ENCODE measurements at places on chromosomes 3 and 15.
A peak's percentile ranks its signal among the peaks of the same experiment; 100 is the strongest.

GRCh38 chr15:90957791-90958190, 3.1 kb downstream of the RCCD1 start:
- DNase-seq, result no peak

DNA sequence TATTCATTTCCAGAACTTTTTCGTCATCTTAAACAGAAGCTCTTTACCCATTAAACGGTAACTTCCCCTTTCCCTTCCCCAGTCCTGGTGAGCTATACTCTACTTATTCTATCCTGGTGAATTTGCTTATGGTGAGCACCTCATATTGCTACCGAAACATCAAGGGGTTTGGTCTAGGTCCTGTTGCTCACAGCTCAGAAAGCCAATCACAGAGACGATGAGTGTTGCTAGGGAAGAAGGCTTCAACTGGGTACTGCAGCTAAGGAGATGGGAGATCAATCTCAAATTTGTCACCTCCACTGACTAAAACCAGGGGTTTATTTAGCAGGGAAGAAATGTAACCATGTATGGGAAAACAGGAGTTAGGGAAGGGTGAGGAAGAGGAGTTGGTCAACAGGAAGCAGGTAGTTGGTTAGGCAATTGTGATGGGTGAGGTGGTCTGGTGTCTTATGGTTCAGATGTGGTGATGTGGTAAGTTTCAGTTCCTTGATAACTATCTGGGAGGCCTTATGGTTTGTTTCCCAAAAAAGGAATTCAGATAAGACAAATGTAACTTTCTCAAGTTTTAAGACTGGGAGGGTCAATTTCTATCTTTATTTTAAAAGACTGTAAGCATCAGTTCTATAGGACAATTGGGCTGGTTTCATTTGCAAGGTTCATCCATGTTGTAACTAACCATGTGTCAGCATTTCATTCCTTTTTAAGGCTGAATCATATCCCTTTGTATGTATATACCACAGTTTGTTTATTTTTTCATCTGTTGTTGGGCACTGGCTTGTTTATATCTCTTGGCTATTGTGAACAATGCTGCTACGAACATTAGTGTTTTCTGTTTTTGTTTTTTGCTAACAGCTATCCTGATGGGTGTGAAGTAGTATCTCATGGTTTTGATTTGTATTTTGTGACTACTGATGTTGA, 24.3 kb downstream of the ARHGAP11B start:
- DNase-seq, result no peak

- DNase-seq, result no peak
These were observed 35.2 kb downstream of the SEC22A start for GRCh38 chr3:123236902-123237301.

DNA sequence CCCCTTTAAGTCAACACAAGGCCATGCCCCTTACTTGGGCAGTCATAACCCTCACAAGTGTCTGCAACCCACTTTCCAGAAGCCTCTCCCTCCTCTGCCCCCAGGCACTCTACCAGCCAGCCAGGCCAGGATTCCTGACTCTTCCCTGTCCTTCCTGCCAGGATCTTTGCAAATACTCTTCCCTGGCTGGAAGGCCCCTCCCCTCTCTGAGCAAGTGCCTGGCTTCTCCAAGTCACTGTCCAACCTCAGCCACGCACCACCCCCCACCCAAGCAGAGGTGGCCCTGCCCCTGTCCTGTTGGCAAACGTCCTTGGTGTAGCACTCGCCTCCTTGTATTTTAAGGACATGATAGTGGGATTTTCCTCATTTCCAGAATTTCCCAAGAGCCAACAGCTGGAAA, 54.7 kb upstream of the USP3 start:
- DNase-seq, result no peak

GRCh38 chr3:124383051-124383450, 347.2 kb upstream of the UMPS start:
- no peak for DNase-seq

- no peak for DNase-seq
These were observed 13.1 kb upstream of the VIPR1 start for GRCh38 chr3:42489116-42489936.

GRCh38 chr15:22224241-22224671, 143.9 kb downstream of the OR4M2 start:
- no peak for DNase-seq

GRCh38 chr3:64651303-64651702, 36.5 kb downstream of the ADAMTS9 start:
- no peak for DNase-seq

DNA sequence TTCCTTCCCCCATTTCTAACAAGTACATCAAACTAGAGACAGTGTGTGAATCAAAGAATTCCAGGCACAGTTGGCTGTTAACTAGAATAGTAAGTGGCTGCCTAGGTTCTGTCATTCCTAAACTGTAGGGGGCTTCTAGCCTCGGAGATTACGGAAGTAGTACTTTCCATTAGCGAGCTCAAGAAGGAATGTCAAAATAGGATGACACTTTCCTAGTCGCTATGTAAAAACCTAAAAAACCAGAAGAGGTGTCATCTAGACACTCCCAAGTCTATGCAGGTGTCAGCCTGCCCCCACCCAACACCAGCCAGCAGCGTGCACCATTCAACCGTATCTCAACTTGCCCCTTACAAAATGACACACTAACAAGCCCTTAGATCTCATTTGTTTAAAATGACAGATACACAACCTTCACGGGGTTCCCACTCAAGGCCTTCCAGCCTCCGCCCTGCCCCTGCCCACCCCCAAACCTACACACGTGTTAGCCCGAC, 874 bp downstream of the INO80 start:
- DNase-seq, result no peak

GRCh38 chr3:79032686-79033318, 735.0 kb downstream of the ROBO1 start:
- DNase-seq, result no peak

GRCh38 chr15:43513550-43513949, 3.9 kb upstream of the MAP1A start:
- no peak for DNase-seq

DNA sequence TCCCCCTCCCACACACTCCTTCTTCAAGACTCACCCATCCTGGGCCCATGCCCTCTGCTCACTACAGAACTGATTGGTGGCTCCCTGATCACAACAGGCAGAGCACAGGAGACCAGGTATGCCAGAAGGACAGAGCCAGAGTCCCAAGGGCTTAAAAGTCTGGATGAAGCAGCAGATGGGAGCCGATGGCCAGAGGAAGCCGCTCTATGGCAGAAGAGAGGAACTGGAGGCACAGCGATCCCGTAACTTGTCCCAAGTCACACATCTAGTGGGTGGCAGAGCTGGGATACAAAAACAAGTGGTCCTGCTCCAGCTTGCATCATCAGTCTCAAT, 20.7 kb downstream of the ITGA11 start:
- DNase-seq, result no peak

DNA sequence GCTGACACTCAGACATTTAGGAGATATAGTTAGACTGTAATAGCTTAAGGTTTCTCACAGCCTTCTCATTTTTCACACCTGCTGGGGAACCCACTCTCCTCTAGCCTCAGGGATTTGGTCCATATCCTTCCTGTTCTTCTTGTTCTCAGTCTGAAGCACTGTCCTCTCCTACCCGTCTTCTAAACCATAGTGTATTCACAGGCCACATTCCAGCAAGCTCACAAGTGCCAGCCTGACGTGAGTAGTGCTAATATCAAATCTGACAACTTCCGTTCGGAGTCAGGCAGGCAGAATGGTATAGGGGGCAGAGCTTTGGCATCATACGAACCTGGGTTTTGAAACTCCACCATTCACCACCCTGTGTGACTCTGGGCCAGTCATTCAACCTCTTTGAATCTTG, 6.9 kb upstream of the CA12 start:
- DNase-seq, result no peak

- no peak for DNase-seq
These were observed 112.2 kb upstream of the MEF2A start for GRCh38 chr15:99453637-99454030.

DNA sequence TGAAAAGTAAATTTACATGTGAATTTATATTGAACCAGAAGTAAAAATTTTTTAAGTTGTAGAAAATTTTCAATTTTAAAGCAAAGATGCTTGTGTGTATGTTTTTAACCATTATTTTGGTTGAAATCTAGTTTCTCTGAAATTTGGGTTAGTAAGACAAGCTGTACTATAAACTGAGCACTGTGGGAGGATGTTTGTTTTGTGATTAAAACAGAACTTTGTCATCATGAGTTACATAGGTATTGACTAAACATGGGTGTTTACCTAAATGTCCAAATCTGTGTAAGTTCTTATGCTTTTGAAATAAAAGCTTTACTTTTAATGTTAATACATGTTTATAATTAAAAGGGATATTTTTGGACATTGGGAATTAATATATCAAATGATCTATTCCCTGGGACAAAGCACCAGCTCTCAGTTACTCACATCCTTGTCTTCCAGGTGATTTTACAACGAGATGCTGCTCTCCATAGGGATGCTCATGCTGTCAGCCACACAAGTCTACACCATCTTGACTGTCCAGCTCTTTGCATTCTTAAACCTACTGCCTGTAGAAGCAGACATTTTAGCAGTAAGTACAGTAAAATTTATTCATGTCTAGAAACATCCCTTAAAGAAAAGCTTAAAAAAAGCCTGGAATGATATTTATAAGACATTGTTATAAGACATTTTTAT, 32.7 kb downstream of the RNF13 start:
- DNase-seq, result no peak

- DNase-seq, result no peak
These were observed 64.5 kb downstream of the GLDN start for GRCh38 chr15:51405693-51406523.

GRCh38 chr3:50665081-50665840, 9.5 kb upstream of the DOCK3 start:
- DNase-seq, result no peak

DNA sequence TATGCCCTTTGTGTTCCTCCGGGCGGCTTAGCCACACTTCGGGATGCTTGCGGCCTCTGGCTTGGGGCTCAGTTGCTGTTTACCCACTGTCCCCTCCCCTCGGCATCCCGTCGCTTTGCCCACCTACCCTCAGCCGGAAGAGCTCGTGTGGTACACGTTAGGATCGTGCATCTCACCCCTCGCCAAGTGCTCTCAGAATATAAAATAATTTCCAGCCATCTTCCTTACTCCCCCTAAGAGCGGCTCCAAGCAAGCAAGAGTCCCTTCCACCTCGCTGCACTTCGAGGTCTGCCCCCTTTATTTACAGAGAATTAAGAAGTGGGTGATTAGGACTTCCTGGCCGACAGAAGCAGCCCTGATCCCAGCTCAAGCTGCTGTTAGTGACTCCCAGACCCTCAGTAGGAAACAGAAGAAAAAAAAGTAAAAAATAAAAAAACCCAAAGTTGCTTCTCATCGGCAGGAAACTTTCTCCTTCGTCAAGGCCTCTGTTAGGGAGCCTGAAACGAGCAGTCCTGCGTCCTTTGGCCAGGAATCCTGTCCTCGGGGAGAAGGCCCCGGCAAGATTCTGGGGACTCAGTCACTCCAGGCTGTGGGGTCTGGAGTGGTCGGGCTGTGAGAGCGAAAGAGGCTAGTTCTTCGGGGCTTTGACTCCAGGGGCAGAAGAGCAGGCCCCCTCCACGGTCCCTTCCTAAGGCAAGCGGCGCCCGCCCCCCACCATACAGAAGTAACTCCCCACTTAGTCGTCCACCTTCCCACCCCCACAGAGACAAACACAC, 3.0 kb downstream of the MEIS2 start:
- DNase-seq, result no peak

DNA sequence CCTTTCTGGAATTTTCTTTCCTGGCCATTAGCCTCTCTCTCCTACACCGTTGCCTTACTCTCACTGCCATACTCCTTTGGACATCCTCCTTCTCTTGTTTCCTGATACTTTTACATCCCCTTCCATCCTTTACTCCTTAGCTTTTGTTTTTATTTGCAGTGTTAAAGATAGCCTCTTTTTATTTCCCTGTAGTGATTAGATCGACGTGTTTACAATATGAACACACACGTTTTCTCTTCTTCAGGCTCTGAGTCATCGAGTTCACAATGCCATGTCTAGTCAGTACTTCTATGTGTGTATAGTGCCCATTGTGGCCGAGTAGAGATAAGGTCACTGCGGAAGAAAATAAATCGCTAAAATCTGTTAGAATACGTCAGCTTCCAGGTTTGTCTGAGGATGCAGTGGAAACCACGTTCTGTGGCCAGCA, 208.5 kb downstream of the LPP start:
- peak; percentile 5 for DNase-seq

DNA sequence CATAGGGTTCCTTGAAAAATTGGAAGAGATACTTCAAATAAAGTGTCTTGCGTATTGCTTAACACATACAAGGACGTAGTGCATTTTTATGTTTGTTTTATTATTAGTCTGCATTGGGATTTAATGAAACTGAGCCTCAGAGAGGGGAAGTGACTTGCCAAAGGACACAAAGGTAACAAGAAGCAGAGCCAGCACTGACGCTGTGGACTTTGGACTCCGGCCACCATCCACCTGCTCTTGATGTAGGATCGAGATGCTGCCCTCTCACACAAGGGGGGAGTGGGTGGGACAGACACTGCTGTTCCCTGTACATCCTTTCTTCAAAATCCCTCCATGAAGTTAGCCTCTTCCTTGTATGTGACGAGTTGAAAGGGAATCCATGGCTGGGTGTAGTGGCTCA, 435.4 kb upstream of the RGMA start:
- no peak for DNase-seq

DNA sequence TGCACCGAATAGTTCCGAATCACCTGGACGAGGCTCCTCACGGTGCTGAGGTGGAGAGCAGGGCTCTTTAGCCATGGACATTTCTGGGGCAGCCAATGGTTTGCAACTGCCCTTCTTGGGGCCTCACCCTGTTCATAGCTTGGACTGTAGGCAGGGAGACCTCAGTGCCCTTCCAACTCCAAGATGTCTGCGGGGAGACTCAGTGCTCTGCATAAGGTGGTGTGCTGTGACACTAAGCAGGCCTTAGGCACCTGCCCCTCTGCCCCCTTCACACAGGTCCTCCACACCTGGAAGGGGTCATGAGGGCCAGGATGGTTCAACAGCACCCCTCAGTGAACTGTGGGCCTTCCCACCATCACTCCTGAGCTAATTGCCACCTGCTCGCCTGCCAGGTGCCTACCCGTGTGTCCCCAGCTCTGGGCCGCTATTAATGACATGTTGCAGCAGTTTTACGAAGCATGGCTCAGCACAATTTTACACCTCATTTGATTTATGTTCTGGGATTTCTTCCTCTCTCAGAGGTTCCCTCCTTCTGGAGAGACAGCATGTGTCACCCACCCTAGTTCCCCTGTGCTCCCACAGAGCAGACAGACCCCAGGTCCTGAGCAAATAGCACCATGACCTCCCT, 101.2 kb upstream of the SMAD3 start:
- no peak for DNase-seq

GRCh38 chr3:12180218-12180617, 21.5 kb upstream of the TIMP4 start:
- DNase-seq, result no peak

Data from effector memory CD8-positive, alpha-beta T cell (primary cell).